LHCN-M2 (cell line): ENCODE measurements at places on chromosomes 16 and 17. TPM values are rescaled to one million over a fixed set of nuclear protein-coding genes. Genes with fewer than 3 reads are reported as not detected.

The SLC5A11 gene
- total RNA-seq, result not detected in 2 replicates

The TLCD1 gene
- total RNA-seq, result 9.2 and 9.9 TPM in 2 replicates

The FBXL16 gene
- 0.13 TPM in 1 of 2 replicates, not detected in the other for total RNA-seq

The SP6 gene
- total RNA-seq, result not detected in 2 replicates

The CX3CL1 gene
- not detected in 2 replicates for total RNA-seq

The ZNF19 gene
- 0.96 and 3.9 TPM in 2 replicates for total RNA-seq

The HID1 gene
- not detected in 2 replicates for total RNA-seq

The ECI1 gene
- total RNA-seq, result 30.9 and 44.5 TPM in 2 replicates

The FDXR gene
- 39.4 and 48.5 TPM in 2 replicates for total RNA-seq

The TIMP2 gene
- 94.7 and 127 TPM in 2 replicates for total RNA-seq

The KRTAP2-2 gene
- not detected in 2 replicates for total RNA-seq

The CHST5 gene
- not detected in 2 replicates for total RNA-seq

The PDE6G gene
- not detected in 2 replicates for total RNA-seq
